ENCODE measurements at places on chromosomes 16 and 17.

GRCh38 chr17:63102034-63102433, 136.0 kb downstream of the TANC2 start:
- H3K4me1 ChIP-seq: no peaks in the 10 kb centered on the region
- no peak overlapping the region for H3K27ac ChIP-seq
- H3K36me3 ChIP-seq: no peaks in the 10 kb centered on the region
- no peak overlapping the region for H3K4me3 ChIP-seq
- DNase-seq: no peak

- H3K27me3 ChIP-seq: peaks cover 2% of the 10 kb centered on the region
- no peaks in the 10 kb centered on the region for H3K4me1 ChIP-seq
- H3K27ac ChIP-seq: no peak overlapping the region
- no peak for DNase-seq
- H3K4me3 ChIP-seq: no peak overlapping the region
- no peaks in the 10 kb centered on the region for H3K36me3 ChIP-seq
These were observed 138.8 kb upstream of the ERCC4 start for GRCh38 chr16:13781169-13781564.

GRCh38 chr16:1786242-1787055, 3.7 kb downstream of the NUBP2 start:
- DNase-seq: no peak
- H3K36me3 ChIP-seq: peaks cover 45% of the 10 kb centered on the region
- H3K4me3 ChIP-seq: no peak overlapping the region
- H3K27ac ChIP-seq: no peak overlapping the region
- peaks cover 54% of the 10 kb centered on the region for H3K4me1 ChIP-seq

- H3K27me3 ChIP-seq: peaks cover 4% of the 10 kb centered on the region
- H3K4me3 ChIP-seq: peak overlapping the region; percentile 79
- peak; percentile 88 for DNase-seq
- peaks cover 53% of the 10 kb centered on the region for H3K4me1 ChIP-seq
- H3K36me3 ChIP-seq: no peaks in the 10 kb centered on the region
These were observed 3.3 kb downstream of the HOXB2 start for GRCh38 chr17:48541577-48542113.

GRCh38 chr16:57486858-57487834, 853 bp upstream of the DOK4 start:
- no peaks in the 10 kb centered on the region for H3K27me3 ChIP-seq
- peak overlapping the region; percentile 89 for H3K27ac ChIP-seq
- H3K36me3 ChIP-seq: no peaks in the 10 kb centered on the region
- no peak for DNase-seq
- H3K4me1 ChIP-seq: peaks cover 41% of the 10 kb centered on the region

- no peaks in the 10 kb centered on the region for H3K36me3 ChIP-seq
- H3K27me3 ChIP-seq: no peaks in the 10 kb centered on the region
- no peak for DNase-seq
These were observed 96.4 kb upstream of the SHISA6 start for GRCh38 chr17:11144358-11145233.

DNA sequence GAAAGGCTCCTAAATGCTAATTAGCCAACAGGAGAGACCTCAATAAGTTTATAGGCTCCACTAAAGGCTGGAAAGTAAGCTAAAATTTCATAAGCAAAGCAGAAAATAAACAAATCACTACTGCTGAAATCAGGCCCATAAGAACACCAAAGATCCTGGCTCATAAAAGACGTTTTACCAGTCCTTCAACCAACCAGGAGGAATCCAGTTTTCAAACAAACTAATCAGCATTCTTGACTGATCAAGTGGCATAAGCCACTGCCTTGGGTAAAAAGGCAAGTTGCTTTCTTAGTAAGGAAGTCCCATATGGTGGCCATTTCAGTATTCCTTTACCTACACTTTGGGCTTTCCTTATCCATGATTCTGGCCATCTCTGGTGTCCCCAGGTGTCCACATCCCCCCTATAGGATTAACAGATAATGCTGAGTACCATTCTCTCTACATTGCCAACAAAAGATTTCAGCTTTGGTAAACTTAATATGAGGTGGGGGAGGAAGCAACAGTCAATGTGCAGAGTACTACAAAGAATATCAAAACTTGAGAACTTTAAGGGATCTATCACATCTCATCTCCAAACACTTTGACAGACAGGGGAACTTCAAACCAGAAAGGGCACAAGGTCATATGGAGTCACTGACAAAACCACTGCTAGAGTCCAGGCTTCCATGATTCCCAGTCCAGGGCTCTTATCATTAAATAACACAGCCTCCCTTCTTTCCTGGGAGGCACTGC, 1.3 kb downstream of the TOM1L2 start:
- H3K4me1 ChIP-seq: peaks cover 56% of the 10 kb centered on the region
- no peak for DNase-seq
- H3K27ac ChIP-seq: peak overlapping the region; percentile 93
- H3K27me3 ChIP-seq: no peaks in the 10 kb centered on the region

DNA sequence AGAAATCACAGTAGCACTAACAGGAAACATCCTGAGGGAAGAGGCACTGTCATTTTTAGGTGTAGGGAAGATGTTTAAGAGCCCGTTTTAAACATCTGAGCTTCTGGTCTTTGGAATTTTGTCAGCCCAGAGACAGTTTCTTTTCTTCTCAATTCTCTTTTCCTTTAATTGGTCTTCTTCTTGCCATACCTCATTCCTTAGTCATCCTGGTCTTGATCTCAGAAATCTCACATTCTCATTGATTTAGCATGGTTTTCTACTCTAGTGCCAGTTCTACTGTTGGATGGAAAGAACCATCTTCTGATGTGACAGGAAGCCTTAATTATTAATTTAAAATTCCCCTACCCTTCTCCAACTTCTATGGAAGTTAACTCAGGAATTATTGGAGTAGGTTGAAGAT, 25.4 kb downstream of the BMERB1 start:
- no peak overlapping the region for H3K27ac ChIP-seq
- H3K4me3 ChIP-seq: no peak overlapping the region
- DNase-seq: no peak
- H3K4me1 ChIP-seq: no peaks in the 10 kb centered on the region
- no peaks in the 10 kb centered on the region for H3K27me3 ChIP-seq

- H3K27me3 ChIP-seq: no peaks in the 10 kb centered on the region
- no peak overlapping the region for H3K27ac ChIP-seq
- H3K36me3 ChIP-seq: no peaks in the 10 kb centered on the region
- H3K4me3 ChIP-seq: no peak overlapping the region
These were observed 28.1 kb upstream of the PECAM1 start for GRCh38 chr17:64418506-64419339.

- no peaks in the 10 kb centered on the region for H3K4me1 ChIP-seq
- H3K36me3 ChIP-seq: no peaks in the 10 kb centered on the region
These were observed 226.6 kb downstream of the GRIN2A start for GRCh38 chr16:9955677-9956076.

- H3K27ac ChIP-seq: no peak overlapping the region
- no peak for DNase-seq
- H3K4me3 ChIP-seq: no peak overlapping the region
- peaks cover 20% of the 10 kb centered on the region for H3K27me3 ChIP-seq
These were observed 1.5 kb upstream of the SYT17 start for GRCh38 chr16:19166500-19166899.

DNA sequence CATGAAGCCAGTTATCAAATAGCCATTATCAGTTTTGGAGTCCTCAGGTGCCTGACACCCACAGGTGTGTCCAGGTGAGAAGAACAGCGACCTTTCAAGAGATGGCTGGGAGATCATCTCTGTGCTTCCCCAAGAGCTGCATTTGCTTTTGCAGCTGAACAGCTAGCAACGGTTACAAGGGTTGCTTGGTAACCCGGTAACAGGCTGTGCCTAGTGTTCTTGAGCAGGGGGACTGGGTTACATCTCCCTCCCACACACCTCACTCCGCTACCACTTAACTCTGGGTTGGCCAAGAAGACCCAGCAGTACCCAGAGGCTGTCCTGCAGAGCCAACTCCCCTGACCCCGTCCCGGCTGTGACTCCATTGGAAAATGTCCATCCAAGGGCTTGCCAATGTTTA, 147.0 kb downstream of the SLC39A11 start:
- H3K4me1 ChIP-seq: no peaks in the 10 kb centered on the region
- no peak for DNase-seq
- peaks cover 14% of the 10 kb centered on the region for H3K36me3 ChIP-seq
- no peak overlapping the region for H3K27ac ChIP-seq

DNA sequence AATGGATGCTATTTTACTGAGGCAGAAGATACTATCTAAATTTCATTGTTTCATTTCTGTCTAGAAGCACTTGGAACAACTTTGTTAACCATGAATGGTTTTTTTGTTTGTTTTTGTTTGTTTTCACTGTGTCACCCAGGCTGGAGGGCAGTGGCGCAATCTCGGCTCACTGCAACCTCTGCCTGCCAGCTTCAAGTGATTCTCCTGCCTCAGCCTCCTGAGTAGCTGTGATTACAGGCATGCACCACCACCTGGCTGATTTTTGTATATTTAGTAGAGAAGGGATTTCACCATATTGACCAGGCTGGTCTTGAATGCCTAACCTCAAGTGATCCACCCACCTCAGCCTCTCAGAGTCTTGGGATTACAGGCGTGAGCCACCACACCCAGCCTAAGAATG, 40.5 kb downstream of the ABHD15 start:
- peaks cover 71% of the 10 kb centered on the region for H3K36me3 ChIP-seq
- H3K27me3 ChIP-seq: no peaks in the 10 kb centered on the region
- no peaks in the 10 kb centered on the region for H3K4me1 ChIP-seq
- no peak overlapping the region for H3K27ac ChIP-seq
- no peak overlapping the region for H3K4me3 ChIP-seq
- DNase-seq: no peak

DNA sequence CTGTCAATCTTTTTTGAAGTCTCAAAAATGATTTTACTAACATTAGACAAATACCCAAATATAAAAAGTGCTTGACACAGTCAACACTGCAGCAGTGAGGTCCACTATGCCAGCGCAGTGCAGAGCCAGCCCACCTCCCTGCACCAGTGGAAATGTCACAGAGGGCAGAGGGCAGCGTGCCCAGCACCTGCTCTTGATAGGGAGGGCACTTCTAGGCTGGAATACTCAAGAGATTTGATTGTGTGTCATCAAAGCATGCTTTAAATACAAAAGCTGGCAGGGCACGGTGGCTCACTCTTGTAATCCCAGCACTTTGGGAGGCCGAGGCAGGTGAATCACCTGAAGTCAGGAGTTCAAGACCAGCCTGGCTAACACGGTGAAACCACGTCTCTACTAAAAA, 136.0 kb downstream of the ANKRD11 start:
- H3K27me3 ChIP-seq: no peaks in the 10 kb centered on the region
- H3K27ac ChIP-seq: no peak overlapping the region
- no peaks in the 10 kb centered on the region for H3K36me3 ChIP-seq
- DNase-seq: no peak
- no peak overlapping the region for H3K4me3 ChIP-seq
- peaks cover 54% of the 10 kb centered on the region for H3K4me1 ChIP-seq

GRCh38 chr17:78787444-78787843, 5.4 kb upstream of the CYTH1 start:
- DNase-seq: no peak
- no peak overlapping the region for H3K4me3 ChIP-seq
- H3K27me3 ChIP-seq: no peaks in the 10 kb centered on the region
- H3K36me3 ChIP-seq: no peaks in the 10 kb centered on the region

DNA sequence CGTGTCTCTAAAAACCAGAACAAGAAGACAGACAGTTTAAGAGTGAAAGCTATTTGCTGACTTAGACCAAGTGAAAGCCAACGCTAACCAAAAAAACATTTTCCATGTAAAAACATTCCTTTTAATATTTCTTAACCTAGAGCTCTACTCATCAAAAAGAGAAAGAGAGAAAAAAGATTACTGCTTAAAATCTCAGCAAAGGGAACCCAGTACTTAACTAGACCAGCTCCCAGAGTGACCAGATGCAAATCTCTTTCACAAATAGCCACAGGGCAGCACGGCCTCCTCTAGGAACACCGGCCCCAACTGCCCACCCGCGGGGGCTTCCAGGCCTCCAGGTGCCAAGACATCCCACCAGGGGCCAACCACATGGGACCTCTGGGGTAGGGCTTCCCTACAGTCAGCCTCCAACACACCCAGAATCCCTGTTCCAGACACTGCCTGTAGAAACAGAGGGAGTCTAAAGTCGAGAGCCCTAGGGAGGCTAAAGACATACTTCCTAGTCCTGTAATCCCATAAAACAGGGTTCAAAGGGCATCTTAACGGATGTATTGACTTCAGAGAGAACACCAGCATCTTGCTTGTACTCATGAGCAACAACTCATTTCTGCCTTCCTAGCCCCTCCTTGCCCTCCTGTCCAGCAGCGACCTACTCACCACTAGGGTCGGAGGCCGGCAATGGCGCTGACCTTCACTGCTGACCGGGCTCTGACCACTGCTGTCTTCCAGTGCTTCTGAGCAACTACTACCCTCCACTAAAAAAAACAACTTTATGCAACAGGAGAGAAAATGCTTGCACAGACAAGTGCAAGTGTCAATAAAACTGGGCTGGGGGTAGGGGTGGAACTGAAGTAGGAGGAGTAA, 21.3 kb downstream of the ZCCHC14 start:
- no peak overlapping the region for H3K4me3 ChIP-seq
- no peak for DNase-seq
- H3K36me3 ChIP-seq: no peaks in the 10 kb centered on the region
- no peaks in the 10 kb centered on the region for H3K27me3 ChIP-seq
- H3K4me1 ChIP-seq: peaks cover 77% of the 10 kb centered on the region
- peak overlapping the region; percentile 69 for H3K27ac ChIP-seq
